ENCODE measurements at places on chromosomes 7 and 10.

- DNase-seq, result no peak
Observed at GRCh38 chr7:96452146-96452545, 130.2 kb upstream of the SLC25A13 start.

DNA sequence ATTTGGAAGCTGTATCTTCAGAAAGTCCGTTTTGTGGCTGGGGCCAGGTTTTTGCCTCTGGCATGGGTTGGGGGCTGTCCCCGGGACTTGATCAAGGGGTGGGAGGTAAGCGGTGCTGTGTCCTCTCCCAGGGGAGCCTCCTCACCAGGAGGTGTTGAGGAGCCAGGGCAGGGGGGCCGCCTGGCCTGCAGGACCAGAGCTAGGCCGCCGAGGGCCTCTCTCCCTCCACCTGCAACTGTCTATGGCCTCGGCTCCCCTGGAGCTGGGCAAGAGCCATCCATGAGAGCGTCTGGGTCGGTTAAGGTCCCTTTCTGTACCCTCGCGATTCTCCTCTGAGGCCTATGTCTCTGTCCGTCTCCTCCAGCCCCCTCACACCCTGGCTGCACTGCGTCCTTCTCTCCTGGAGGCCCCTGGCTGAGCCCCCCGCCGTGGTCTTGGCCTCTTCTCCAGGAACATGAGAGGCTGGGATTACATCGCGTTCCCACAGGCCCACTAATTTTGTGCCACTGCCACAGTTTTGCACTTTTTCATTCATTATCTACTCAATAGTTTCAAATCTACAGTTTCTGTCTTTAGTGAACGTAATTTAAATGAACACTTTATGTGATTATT lies 20.6 kb downstream of the CALML5 start:
- no peak for DNase-seq

DNA sequence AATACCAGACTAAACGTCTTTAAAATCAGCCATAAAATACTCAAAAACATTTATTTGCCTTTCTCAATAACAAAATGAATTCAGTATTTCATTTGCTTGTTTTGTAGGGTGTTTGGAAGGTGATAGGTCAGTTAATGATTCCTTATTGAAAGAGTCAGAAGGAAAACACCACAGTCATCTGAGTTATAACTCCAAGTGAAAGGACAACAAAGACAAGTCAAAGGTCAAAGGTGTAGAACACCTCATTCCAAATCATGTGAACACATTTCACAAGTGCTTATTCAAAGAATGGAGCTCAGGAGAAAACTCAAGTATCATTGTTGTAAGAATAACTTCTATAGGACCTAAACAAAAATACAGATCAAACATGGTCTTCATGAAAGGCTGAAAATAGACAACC lies 318.6 kb upstream of the PHF14 start:
- DNase-seq, result no peak

- DNase-seq, result no peak
Observed at GRCh38 chr7:155787171-155787851, 25.0 kb downstream of the SHH start.

- DNase-seq, result no peak
Observed at GRCh38 chr10:32481606-32482005, 35.7 kb downstream of the CCDC7 start.

Measured in NCI-H524 treated with DMSO at 0.1 percent for 48 hours (cell line).